ENCODE measurements at places on chromosomes 1 and 21.

- DNase-seq = no peak
These were observed 1.2 kb downstream of the EFNA1 start for GRCh38 chr1:155128755-155129473.

- DNase-seq = no peak
These were observed 35.0 kb upstream of the TMEM51 start for GRCh38 chr1:15118579-15118978.

- no peak for DNase-seq
These were observed 32.2 kb downstream of the OPTC start for GRCh38 chr1:203526130-203526529.

- DNase-seq = no peak
These were observed 17.1 kb downstream of the ARHGEF16 start for GRCh38 chr1:3471356-3472087.

GRCh38 chr1:197838836-197839235, 63.6 kb upstream of the DENND1B start:
- no peak for DNase-seq

DNA sequence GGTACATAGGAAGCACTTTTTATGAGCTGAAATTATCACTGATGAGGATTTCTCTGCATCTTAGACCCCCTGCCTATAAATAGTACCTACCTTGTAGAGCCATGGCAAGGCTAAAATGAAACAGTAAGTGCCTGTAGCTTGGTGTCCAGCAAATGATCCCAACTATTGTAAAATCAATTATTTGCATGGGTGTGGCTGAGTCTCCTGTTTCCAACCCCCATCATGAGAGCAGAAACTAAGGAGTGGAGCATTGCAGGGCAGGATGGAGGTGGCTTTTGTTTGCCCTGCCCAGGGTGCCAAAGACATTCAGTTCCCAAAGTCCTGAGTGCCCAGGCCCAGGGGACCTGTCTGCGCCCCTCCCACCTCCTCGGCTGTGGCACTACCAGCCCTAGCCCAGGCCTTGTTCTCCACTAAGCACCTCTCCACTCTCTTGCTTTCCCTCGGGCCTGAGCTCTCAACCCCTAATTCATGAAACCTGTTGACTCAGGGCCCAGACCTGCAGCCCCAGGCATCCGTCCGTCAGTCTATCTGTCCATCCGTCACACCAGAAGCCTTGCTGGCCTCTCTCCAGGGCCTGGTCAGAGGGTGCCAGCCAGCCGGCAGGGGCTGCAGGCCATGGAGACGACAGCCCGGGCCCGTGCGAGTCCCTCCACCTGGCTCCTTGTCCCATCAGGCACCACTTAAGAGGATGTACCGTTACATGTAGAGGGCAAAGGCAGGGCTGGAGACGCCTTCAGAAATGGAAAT, 39.6 kb downstream of the PAX7 start:
- DNase-seq = no peak

DNA sequence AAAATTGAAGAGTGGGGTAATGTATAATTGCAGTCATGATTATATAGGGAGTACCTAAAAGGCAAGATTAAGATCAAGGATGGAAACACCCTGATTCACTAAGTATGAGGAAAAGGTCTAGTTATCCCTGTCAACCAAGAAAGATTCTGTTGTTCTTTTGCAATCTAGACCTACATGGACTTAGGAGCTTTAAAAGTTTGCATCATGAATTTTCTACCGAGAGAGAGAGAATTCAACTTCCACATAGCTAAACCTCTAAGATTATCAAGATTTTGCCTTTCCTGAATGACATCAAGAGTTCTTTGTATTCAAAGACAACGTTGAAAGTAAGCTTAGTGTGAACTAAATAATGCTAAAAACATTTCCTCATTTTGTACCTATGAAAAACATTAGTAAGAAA, 78.8 kb upstream of the RBM34 start:
- DNase-seq = no peak

GRCh38 chr1:166032572-166033371, 134.0 kb downstream of the FAM78B start:
- no peak for DNase-seq

DNA sequence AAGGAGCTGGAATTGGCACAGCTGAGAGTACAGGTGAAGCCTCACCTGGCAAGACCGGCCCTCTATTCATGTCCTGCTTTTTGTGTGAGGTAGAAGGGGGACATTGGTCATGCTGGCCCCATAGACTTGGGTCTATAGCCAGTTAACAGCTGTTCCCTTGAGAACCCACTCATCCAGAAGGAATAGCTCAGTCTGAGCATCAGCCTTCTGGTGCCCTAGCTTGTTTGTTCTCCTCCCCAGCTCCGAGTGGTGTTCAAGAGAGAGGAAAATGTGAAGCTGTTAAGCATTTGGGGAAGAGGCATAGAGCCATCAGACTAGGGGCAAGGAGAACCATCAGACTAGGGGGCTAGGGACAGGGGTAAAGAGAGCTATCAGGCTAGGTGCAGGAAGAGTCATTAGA, 290.9 kb downstream of the SIPA1L2 start:
- DNase-seq = no peak

DNA sequence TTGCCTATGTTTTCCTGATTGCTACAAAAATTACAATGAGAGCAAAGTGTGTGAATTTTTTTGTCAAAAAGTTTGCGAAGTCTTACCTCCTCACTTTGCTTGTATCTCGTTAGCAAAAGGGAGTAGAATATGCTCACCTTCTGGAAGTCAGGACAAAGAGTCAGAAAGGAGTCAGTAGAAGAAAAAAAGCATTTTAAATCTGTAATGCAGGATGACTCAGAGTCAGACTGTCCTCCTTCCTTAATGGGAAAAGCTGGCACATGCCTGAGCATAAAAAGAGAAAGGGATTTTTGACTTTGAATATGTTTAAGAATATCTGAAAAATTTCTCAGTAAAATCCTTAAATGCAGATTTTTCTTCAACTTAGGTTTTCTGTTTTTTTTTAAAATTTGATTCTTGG, 14.2 kb upstream of the VN1R5 start:
- no peak for DNase-seq

DNA sequence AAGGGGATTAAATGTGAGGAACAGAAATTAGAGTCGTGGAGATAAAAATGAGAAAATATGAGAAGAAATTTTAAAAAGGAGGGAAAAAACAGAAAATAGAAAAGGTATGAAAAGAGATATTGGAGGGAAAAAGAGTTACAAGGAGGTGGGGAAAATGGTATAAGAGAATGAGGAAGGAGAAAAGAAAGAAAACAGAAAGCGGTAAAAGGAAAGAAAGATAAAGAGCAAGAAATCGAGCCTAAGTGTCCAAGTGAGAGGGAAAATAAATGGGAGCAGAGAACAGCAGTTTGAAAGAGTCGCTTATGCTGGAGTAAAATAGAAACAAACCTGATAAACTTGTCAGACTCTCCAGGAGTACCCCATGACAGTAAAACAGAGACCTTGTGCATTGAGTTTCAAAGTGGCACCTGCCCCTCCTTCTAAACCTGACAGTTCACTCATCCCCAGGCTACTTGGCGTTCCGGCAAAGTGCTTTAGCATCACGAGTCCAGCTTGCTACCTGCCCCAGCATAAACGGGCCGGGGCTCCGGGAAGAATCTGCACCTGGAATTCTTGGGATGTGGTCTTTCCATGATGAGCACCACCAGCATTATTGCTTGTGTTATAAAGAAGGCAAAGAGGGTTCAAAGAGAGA, 585 bp downstream of the NEGR1 start:
- no peak for DNase-seq

DNA sequence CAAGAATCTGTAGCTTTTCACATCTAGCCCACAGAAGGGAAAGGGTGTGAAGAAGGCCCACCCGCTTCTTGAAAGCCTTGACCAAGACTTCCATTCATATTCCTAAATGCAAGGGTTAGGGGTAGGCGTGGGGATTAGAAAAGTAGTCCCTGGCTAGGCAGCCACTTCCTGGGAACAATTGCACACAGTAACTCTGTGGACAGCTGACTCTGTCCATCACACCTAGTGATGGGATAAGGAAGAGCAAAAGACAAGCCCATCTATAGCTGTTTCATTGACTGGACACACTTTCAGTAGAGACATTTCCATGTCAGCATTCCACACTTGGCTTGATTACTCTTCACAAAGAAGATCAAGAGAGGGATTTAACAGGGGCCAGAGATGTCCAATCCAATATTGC, 294.2 kb downstream of the PBX1 start:
- no peak for DNase-seq

- DNase-seq = no peak
These were observed 816 bp downstream of the E2F2 start for GRCh38 chr1:23530087-23530746.

DNA sequence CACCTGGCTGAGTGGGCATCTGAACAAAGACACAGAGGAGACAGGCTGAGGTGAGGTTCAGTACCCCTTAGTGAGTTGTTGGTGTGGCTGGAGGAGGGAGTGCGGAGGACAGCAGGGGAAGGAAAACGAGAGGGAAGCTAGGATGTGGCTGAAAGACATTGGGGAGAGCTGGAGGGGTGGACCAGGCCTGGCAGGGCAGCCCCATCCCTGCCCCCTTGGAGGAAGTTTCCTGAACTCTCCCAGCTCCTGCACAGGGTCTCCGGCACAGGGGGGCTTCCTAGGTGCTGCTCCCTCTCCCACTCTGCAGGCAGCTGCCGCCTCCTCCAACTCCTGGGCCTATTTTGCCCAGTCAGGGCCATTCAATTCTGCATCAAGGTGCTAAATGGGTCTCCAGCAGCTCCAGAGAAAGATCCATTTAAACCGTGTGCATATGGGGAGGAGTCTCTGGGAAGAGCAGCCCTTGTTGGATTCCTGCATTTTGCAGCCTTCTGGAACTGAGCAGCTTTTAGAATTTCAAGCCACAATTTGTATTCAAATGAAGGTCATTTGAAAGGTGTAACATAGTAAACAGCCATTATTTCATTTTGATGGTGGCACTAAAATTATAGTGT, 193.9 kb downstream of the CAMTA1 start:
- no peak for DNase-seq

DNA sequence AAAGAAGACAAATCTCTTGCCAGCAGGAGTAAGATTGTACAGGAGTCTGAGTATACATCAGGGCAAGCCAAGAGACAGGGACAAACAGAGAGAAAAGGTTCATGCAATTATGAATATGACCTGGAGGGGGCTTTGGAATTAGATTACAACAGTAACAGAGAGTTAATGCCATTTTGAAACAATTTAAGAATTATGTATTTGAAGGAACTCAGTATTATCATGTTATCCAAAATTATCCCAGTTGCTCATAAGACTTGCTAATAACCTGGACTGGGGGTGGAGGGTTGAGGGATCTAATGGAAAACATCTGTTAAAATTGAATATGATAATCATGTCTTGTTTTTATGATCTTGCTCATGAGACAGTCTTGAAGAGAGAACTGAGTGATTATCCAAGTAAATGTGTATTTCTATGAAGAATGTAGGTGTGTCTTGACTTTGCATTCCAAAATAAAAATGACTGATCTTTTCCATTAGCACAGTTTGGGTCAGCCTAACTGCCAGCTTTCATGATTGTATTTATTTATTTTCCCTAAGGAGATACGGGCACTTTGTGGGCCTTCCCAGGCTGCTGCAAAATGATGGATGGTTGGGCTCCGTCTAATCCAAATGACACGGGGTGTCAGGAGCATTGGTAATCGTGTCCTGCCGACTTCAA, 117.7 kb downstream of the ERG start:
- DNase-seq = no peak

- no peak for DNase-seq
These were observed 90.8 kb downstream of the TBX19 start for GRCh38 chr1:168371477-168371876.

Data from activated CD8-positive, alpha-beta memory T cell treated with anti-CD3 and anti-CD28 coated beads for 4 hours (primary cell).